ENCODE measurements at places on chromosomes 3 and 15.

DNA sequence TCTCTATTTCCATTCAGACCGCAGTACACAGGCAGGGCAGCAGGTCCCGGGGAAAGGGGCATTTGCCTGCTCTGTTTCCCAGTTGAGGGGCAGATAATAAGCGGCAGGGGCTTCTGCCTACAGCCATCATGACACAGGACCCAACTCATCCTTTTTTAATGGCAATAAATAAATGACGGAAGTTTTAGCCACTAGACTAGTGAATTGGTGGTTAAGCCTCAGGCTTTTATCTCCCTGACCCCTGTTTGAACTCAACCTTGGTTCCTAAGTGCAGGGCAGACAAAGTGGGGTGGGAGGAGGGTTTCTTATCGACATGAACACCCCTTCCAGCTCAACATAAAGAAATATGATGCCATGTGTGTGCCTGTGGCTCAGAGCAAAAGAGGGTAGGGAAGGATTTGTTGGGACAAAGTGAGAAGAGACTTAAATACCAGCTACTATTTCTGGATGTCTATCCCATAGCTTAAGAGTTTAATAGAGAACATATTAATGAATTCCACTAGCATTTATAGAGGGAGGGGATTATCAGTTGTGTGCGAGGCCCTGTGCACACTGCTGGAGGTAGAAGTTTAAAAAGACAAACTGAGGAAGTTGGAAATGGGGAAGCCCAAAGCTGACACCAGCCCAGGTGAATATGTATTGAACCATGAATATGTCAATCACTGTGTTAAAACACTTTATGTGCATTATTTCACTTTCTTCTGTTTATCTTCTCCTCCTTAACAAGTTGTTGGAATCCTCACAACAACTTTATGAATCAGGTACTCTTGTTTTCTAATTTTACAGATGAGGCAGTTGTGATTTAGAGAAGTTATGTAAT lies 939.4 kb downstream of the MCTP2 start:
- no peak for DNase-seq

GRCh38 chr3:72176537-72177041 lies 391.6 kb upstream of the PROK2 start:
- DNase-seq, result no peak

GRCh38 chr15:53611145-53611920 lies 148.1 kb downstream of the WDR72 start:
- no peak for DNase-seq

- no peak for DNase-seq
These were observed 293.3 kb upstream of the THBS1 start for GRCh38 chr15:39287322-39288195.

DNA sequence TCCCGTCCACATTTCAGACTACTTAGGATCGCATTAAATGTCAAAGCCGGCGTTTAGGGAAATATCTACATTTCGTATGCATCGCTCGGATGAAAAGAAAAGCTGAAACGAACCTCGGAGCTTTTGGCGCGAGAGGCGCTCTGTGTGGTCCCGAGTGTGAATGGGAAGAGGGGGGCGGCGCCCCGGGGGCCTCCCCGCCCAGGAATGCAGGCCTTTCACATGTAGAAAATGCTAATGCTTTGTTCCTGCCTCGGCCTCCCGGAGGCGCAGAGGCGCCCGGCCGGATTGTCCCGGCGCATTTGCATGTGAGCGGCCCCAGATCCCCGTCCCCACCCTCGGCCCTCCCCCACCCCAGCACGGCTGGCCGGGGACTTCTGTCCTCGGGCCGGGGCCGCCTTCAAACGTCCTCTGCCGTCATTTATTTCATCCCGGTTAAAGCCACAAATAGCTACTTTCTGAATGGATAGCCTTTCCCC lies 37.0 kb upstream of the TRIM71 start:
- peak; percentile 21 for DNase-seq

DNA sequence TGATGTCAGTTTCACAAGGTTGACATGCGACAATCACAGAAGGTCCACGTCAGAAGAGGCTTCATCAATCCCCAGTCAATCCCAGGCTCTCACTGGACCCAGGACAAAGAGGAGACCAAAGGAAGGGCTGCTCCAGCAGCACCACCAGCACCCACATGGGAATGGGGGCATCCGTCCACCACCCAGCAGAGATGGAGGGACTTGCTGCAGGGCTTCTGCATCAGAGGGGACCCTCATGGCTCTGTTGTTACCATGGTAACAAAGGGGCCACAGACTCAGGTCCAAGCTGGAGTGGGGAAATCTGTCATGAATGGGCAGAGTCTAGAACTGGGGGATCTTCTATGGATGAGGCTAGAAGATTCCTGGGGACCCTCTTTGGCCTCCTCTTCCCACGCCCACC lies 13.1 kb downstream of the PLA2G4F start:
- no peak for DNase-seq

- DNase-seq, result peak; percentile 98
These were observed at the start of gene NCBP2 for GRCh38 chr3:196942226-196942914. Gene NCBP2, minus strand, starts transcription at chr3:196942528. Its CDS starts 25 bp downstream, at chr3:196942503.

GRCh38 chr3:18080198-18080689 lies 337.8 kb upstream of the TBC1D5 start:
- DNase-seq, result no peak

- no peak for DNase-seq
These were observed 48.2 kb upstream of the ALDH1A3 start for GRCh38 chr15:100831467-100831866.

GRCh38 chr3:16932877-16933276 lies 48.1 kb downstream of the PLCL2 start:
- no peak for DNase-seq

GRCh38 chr15:91348752-91349500 lies 248.9 kb downstream of the SV2B start:
- no peak for DNase-seq

GRCh38 chr3:50154476-50154839 lies 666 bp upstream of the SEMA3F start:
- no peak for DNase-seq

DNA sequence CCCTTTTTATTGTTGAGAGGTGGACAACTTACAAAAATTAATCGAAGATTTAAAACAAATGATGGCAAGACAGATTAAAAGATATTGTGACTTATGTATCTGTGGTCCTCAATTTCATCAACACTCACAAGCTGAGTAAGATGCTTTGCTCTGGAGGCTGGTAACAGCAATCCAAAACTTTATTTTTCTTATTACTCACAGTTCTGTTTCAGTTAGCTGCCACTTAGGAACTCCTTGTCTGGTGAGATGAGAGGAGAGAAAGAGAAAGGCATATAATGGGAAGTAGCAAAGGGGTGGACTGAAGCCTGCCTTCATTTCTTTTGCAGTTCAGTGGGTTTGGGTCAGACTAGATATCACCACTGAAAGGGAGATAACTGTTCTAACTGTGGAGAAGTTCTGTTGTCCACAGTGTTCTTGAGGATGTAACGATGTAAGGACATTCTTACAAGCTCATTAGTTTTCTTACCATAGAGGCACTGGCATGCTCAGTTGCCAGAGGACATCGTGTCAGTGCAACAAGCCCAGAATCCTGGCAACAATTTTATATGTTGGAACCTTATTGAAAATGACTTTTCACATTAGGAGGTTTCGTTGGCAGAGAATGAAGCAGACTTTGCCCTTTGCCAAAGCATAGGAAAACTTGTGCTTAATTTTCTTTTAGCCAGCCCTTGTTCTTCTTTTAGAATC lies 93.6 kb downstream of the PLCL2 start:
- DNase-seq, result no peak

DNA sequence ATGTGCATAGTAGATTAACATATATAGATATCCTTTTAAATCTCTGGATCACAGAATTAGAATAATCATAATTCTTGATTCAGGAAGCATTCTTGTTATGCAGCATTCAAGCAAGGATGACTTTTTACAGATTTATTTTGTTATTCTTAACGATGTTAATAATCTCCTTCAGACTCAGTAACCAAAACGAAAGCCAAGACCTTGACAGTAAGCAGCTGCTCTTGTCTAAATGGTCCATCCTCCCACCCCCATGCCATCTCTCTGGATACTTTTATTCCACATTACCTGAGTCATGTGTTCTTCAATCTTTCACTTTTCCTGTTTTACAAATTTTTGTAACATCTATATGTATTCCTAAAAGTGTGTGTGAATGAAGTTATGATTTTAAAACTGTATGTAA lies 33.3 kb upstream of the GPR171 start:
- no peak for DNase-seq

- DNase-seq, result no peak
These were observed 97.4 kb downstream of the PGPEP1L start for GRCh38 chr15:98909968-98910885.

GRCh38 chr3:58737644-58738043 lies 71.1 kb upstream of the FAM3D start:
- no peak for DNase-seq

GRCh38 chr15:22786868-22787698 lies 639 bp downstream of the NIPA1 start:
- no peak for DNase-seq

GRCh38 chr3:187186801-187187421 lies 10.4 kb upstream of the RTP1 start:
- no peak for DNase-seq

GRCh38 chr3:173699353-173699752 lies 301.8 kb downstream of the NLGN1 start:
- no peak for DNase-seq

DNA sequence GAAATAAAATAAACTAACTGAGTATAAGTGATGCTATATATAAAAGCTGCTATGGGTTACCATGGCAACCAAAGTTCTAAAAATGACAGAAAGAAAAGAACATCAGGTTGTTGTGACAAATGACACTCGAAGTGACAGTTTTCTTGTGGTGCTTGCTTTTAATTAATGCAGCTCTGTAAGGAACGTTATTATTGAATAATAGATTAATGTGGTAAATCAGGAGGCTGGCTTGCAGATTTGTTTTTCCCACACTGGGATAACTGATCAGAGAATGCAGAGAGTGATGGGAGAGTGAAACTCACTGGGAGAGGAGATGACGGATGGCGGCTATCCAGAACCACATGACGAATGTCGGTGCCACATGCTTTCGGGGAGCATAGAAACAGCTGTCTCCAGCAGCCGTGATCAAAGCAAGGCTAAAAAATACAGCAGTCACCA lies 207.0 kb upstream of the ATP10A start:
- no peak for DNase-seq

GRCh38 chr3:148714521-148714920 lies 16.8 kb downstream of the AGTR1 start:
- no peak for DNase-seq

DNA sequence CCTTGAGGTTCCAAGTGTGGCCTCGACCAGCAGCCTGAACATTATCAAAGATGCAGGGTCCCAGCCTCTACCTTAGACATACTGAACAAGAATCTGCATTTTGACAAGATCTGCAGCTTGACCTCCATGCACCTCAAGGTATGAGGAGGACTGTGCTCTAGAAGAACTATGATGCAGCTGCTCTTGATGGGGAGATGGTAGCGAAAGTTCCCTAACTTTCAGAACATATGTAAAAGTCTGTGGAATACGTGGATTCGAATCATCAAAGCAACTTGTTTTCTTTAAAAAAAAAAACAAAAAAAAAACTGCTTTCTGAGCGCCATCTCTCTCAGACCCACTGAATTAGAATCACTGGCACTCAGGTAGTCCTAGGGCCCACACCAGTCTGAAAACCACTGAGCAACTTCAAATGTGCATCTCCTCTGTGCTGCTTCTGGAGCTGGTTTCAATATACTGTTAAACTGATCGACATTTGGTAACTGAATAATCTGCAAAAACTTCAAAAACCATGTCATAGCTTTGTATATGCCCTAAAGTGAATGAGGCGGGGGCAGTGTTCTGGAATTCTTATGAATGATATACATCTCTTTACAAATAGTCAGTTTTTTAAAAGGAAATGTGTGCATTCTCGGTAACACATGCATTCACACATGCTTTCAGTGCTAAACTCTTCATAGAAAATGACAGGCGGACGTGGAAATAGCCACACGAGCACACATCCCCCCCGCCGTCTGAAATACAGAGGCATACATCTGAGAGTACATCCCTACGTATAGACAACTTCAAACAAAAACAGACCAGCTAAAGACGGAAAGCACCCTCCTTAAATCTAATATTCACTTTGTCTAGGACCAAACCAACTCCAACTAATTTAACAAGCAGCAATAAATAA lies 128.8 kb downstream of the FOXP1 start:
- no peak for DNase-seq

- DNase-seq, result no peak
These were observed 66.0 kb upstream of the CMSS1 start for GRCh38 chr3:99751649-99752048.

- no peak for DNase-seq
These were observed 60.9 kb upstream of the ATP11B start for GRCh38 chr3:182732232-182733015.

DNA sequence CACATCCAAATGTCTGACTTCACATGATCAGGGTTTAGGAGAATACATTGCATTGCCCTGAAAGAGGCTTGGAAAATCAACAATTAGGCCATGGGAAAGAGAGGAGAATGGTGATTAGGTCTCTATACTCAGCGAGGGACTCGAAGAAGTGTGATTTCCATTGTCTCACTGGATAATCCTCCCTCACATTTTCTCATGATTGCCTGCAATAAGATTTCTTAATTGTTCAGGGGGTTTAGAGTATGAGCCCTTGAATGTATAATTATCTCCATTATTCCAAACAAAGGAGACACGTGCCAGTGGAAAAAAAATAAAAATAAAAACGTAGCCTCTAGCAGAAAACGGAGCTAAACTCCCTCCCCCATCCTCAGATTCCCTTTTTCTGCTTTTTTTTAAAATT lies 173.2 kb downstream of the TPRG1 start:
- no peak for DNase-seq

- DNase-seq, result no peak
These were observed 222.5 kb downstream of the SNRPN start for GRCh38 chr15:25176991-25177954.

GRCh38 chr3:28597452-28597851 lies 248.8 kb upstream of the AZI2 start:
- DNase-seq, result no peak

DNA sequence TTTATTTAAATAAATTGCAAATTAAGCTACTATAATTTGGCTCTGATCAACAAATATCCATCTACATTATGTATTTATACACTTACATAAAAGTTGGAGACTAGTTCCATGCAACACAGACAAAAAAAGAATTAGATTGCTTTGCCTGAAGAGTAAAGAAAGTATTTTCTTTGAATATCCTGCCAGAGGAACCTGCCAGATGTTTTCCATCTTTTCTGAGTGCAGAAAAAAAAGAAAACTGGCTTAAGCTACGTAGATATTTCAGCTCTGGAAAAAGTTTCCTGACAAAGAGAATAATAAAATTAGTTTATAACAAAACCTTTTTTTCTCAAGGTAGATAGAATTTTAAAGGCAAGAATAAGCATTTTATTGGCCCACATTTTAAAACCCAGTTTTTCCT lies 607.5 kb upstream of the NAALADL2 start:
- DNase-seq, result no peak

- no peak for DNase-seq
These were observed 316.8 kb upstream of the CTDSPL start for GRCh38 chr3:37544869-37545352.

GRCh38 chr3:194928227-194928626 lies 242.5 kb downstream of the FAM43A start:
- no peak for DNase-seq

GRCh38 chr15:47398132-47398531 lies 319.2 kb upstream of the SEMA6D start:
- no peak for DNase-seq

Data from NCI-H1930 (cell line).